ENCODE measurements at places on chromosomes 16 and 17. TPM values are rescaled to one million over a fixed set of nuclear protein-coding genes. Genes with fewer than 3 reads are reported as not detected.

The TMIGD1 gene
- total RNA-seq, result not detected

The NOTUM gene
- total RNA-seq, result not detected

The ABCC3 gene
- 0.67 TPM for total RNA-seq

The ABCA10 gene
- total RNA-seq, result 0.90 TPM

The AFMID gene
- 135 TPM for total RNA-seq

The ZNF423 gene
- 44.8 TPM for total RNA-seq

The SLC35G3 gene
- total RNA-seq, result not detected

DNA sequence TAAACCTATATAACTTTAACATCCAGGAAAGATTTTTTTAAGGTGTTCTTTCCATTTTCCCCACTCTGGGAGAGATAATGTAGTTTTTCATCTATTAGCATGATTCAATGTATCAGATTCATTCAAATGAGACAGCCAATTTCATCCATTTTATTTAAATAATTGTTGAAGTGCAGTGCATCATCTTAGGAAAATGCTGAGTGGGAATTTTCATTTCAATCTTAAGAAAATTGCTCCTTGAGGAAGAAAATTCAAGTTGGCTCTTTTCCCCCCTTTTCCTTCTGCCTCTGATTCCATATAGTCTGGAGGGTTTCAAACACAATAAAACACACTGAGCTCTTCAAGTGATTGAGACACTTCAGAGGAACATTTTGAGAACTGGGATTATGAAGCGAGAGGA, 3.4 kb upstream of the KCNJ16 start:
- DNase-seq, result no peak

DNA sequence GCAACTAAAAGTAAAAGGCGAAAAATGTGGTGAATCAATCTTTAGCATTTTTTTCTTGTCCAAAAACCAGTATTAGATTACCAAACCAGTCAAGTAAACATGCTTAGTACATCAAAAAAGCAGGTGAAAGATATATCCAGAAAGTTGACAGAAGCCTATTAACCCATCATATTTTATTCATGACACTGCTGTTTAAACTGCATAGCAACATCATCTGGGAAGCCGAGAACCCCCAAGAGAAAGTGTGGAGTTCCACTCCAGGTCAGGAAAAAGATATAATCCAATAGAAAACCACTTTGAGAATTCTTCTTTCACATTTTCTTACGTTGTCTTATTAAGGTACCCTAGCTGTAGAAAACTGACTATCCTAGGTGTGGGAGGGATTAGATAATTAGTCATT, 466.8 kb upstream of the CDH8 start:
- DNase-seq, result no peak

GRCh38 chr16:1923299-1924034, 5.3 kb upstream of the HS3ST6 start:
- DNase-seq, result no peak

GRCh38 chr16:86990451-86990850, 326.7 kb downstream of the C16orf95 start:
- DNase-seq, result no peak

GRCh38 chr16:48232493-48233040, 11.5 kb upstream of the LONP2 start:
- DNase-seq, result no peak

GRCh38 chr16:85169333-85170065, 57.2 kb upstream of the CIBAR2 start:
- DNase-seq, result no peak
